Stimulated activated CD8-positive, alpha-beta memory T cell treated with anti-CD3 and anti-CD28 coated beads, Interleukin-12 subunit alpha, Interleukin-12 subunit beta, amount 100 ng/mL, for 4 hours (primary cell): ENCODE measurements at places on chromosomes 1 and 21.
A peak's percentile ranks its signal among the peaks of the same experiment; 100 is the strongest.

GRCh38 chr1:167564612-167565270, 11.2 kb upstream of the CREG1 start:
- DNase-seq, result no peak

GRCh38 chr1:221035662-221036153, 156.5 kb downstream of the HLX start:
- DNase-seq, result no peak

DNA sequence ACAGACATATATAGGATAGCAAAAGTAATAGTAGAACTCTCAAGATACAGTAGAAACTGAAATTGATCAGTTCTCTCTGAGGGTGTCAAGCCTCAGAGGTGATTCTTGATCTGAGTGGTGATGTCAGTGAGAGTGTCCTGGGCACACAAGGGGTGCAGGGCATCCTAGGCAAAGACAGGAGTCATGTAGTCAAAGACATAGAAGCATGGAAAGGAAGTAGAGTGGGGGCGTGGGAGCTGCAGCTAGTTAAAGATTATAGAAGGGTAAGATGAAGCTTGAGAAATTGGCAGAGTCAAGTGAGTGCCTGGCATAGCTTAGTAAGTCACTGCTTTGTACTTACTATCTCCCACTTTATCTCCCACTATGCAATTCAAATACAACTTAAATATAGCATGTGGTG, 22.8 kb downstream of the CDC7 start:
- no peak for DNase-seq

GRCh38 chr1:199319341-199319740, 680.5 kb downstream of the PTPRC start:
- DNase-seq, result no peak

DNA sequence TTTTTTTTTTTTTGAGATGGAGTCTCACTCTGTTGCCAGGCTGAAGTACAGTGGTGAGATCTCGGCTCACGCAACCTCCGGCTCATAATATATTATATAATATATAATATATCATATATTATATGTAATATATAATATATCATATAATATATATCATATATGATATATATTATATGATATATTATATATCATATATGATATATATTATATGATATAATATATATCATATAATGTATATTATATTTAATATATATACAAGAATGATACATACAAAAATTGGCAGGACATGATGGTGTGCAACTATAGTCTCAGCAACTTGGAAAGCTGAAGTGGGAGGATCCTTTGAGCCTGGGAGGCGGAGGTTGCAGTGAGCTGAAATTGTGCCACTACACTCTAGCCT, 1725.5 kb downstream of the MRPL39 start:
- no peak for DNase-seq

GRCh38 chr1:27967884-27968466, 8.2 kb downstream of the XKR8 start:
- DNase-seq, result no peak

- DNase-seq, result peak; percentile 38
These were observed 71.2 kb upstream of the NBPF3 start for GRCh38 chr1:21368515-21369289.

DNA sequence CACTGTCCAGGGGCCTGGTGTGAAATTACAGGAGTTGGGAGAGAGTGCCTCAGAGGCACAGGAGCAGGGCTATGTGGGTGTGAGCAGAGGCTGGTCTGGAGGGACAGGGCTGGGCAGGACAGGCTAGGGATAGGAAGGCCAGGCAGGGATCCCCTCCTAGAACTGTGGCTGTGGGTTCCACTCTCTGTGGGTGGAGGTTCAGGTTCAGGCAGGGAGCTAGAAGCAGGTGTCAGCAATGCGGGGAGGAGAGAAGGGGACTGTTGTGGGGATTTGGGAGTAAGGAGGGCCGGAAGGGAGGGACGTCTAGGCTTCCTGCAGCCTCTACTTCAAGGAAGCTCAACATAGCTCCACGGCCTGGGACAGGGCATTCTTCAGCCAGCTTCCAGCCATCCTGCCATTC, 8.3 kb upstream of the GPR61 start:
- DNase-seq, result no peak

- no peak for DNase-seq
These were observed 142.3 kb downstream of the PLXNA2 start for GRCh38 chr1:208101661-208102431.

DNA sequence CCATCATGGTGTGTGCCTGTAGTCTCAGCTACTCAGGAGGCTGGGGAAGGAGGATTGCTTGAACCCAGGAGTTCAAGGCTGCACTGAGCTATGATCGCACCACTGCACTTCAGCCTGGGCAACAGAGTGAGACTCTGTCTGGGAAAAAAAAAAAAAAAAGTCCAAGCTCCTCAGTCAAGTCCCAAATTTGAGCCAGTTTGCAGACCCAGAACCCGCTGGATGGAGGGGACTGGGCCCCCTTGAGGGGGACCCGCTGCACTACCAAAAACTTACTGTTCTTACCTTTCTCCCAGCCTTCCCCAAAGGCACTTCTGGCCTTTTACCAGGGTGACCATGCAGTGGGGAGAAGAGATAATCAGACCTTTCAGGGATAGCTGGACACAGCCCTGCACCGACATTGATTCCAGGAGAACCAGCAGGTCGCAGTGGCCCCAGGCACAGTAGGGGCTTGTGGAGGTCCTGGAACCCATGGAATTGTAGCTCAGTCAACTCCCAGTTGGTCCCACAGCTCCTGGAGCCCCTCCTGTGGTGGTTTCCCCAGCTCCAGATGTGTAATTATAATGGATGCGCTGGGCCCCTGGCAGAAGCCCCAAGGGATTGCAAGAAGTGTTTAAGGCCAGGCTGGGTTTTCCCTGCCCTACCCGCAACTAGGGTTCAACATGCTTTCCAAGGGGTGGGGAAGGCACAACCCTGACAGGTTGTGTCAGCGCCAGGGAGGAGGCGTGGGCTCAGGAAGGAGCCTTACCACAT, 4.1 kb upstream of the WNT9A start:
- DNase-seq, result no peak

DNA sequence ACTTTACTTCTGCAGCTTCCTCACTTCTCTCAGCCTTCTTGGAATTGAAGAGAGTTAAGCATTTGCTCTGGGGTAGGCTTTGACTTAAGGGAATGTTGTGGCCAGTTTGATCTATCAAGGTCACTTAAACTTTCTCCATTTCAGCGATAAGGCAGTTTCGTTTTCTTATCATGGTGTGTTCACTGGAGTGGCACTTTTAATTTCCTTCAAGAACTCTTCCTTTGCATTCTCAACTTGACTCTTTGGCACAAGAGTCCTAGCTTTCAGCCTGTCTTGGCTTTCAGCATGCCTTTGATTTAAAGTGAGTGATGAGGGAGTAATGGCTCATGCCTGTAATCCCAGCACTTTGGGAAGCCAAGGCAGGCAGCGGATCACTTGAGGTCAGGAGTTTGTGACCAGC, 38.7 kb downstream of the HS2ST1 start:
- DNase-seq, result no peak

DNA sequence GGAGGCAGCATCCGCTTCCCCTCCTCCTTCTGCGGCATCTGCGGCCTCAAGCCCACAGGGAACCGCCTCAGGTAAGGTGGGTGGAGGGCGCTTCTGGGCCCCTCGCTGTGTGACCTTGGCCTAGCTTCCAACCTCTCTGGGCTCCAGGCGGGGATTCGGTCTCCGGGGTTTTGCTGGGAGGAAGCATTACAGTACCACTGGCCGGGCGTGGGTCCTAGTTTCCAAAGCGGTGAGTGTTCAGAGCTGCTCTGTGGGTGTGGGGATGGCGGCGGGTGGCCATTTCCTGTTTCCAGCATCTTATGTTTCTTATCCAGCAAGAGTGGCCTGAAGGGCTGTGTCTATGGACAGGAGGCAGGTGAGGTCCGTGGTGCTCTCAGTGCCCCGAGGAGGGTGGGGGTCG, 11.6 kb downstream of the FAAH start:
- DNase-seq, result no peak

- no peak for DNase-seq
These were observed 70.6 kb downstream of the LAMC1 start for GRCh38 chr1:183093786-183094298.

DNA sequence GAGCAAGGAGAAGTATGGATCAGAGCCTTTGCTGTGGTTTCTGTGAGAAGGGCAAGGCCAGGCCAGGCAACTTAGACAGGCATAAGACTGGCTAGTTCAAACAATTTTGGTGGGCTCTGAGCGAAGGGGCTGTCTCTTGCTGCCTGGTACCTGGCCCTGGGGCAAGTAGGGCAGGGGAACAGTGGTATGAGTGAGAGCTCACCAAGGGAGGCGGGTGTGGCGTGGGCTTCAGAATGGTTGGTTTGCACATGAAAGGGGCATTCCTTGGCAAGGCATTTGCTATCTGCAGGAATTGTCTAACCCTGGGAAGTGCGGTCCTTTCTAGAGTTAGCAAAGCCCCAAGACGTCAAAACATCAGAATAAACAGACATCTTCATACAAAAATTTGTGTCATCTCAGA, 210.5 kb downstream of the CAMTA1 start:
- DNase-seq, result no peak

GRCh38 chr1:99728494-99729235, 37.8 kb downstream of the FRRS1 start:
- no peak for DNase-seq

- no peak for DNase-seq
These were observed 162.5 kb downstream of the TBX15 start for GRCh38 chr1:118825619-118826018.

GRCh38 chr21:16047904-16048303, 318.1 kb downstream of the USP25 start:
- DNase-seq, result no peak

- DNase-seq, result no peak
These were observed 27.3 kb upstream of the RLF start for GRCh38 chr1:40133839-40134238.

GRCh38 chr1:48785869-48786268, 9.2 kb upstream of the BEND5 start:
- no peak for DNase-seq

DNA sequence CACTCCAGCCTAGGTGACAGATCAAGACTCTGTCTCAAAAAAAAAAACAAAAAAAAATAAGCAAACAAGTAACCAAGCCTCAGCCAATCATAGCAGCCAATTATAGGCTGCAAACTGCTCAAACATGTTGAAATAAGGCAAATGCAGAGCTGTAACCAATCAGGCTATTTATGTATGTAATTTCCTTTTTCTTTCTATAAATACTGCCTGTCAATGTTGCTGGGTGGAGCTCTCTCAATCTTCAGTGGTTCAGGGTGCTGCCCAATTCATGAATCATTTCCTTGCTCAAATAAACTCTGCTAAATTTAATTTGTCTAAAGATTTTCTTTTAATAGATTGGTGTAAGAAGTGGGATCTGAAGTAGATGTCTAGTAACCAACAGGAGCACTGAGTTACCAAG, 11.6 kb upstream of the CD1D start:
- DNase-seq, result no peak

DNA sequence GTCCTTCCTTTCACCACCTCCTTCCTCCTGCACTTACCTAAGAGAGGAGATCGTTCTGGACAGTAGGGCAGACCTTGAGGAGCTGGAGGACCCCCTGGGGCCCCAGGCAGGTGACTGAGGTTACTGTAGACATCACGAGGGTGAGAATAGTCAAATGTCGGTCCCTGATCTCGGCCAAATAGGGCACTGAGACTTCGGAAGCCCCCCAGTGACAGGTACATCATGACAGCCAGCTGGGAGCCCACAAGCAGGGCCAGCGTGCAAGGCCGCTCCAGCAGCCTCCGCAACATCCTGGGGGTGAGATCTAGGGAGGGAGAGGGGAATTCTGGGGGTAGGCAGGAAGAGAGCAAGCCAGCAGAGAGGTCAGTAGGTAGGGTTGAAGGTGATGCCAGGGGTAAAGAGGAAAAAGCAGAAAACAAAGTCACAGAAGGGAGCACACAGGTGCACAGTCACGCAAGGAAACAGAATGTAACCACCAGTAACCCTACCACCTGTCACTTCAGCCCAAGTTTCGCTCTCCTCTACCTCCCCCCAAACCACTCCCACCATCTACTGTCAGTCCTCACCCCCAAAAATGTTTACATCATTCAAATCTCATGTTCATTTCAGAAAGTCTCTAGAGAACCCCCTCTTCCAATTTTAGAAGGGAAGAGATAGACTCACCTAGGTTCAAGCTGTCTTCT, 1.4 kb downstream of the B4GALT3 start:
- no peak for DNase-seq

GRCh38 chr1:192978195-192978710, 80.9 kb downstream of the UCHL5 start:
- DNase-seq, result no peak

DNA sequence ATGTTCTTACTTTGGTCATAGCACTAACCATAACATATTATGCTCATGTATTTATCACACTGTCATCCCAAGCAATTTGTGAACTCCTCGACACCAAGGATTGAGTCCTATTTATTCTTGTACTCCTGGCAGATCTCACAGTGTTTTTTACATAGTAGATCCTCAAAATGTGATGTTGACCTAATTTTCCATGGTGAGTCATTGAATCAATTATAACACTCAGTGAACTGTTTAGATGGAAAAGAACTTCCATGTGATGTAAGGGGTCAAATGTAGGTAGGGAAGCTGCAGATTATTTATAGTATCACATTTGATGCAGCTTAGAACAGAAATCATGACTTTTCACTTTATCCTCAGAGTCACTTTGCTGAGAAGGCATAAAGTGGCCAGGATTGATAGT, 281.9 kb upstream of the ADAMTS5 start:
- DNase-seq, result no peak

DNA sequence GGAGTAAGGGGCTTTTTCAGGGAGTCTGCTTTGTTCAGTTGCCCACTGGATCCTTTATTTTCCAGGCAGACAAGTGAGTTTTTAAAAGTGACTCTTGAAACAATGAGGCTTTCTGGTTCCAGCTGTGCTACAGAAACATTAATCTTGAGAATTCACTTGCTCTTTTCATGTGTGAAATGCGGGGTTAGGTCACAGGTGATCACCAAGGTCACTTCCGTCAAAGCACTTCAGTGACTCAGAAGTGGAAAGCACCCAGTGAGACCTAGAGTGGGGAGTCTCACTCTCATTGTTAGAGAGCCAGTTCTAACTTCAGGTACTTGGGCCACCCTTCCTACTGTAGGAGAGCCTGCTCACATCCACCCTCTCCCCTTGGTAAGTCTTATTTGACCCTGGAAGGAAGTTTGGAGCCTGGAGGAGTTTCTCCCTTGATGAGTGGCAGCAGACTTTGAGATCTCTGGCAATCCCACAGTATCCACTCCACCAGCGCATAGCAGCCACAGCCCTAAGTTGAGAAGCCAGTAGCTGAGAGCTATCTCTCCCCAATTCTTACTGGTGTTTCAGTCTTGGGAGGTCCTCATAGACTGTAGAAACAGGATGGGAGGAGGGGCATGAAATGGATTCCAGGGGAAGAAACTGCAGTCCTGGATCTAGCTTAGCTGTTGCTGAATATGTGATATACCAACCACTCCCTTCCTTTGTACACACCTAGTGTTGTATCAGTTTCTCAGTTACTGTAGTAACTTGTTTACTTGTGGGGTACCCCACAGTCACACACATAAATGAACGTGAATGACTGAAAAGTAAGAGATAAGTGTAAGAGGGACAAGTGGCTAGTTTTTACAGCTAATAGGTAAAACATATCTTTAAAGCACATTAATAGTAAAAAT, 3.1 kb downstream of the TACSTD2 start:
- no peak for DNase-seq

DNA sequence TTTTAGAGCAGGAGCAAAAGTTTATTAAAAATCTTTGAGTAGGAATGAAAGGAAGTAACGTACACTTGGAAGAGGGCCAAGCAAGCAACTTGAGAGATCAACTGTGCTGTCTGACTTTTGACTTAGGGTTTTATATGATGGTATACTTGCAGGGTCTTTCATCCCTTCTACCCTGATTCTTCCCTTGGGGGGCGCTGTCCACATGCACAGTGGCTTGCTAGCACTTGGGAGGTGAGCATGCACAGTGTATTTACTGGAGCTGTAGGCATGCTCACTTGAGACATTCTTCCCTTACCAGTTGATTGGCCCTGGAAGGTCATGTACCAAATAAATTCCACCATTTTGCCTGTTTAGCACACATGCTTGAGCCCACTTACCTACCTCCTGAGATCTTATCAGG, 1001.3 kb upstream of the ADGRL2 start:
- no peak for DNase-seq
